Right ventricle myocardium superior (tissue), 1 donor: ENCODE measurements at places on chromosomes 7 and 10. TPM values are rescaled to one million over a fixed set of nuclear protein-coding genes. Genes with fewer than 3 reads are reported as not detected.

- no peak for DNase-seq
These were observed 184.5 kb downstream of the PHTF2 start for GRCh38 chr7:77982926-77983550.

GRCh38 chr7:30463405-30464145 lies 15.0 kb downstream of the NOD1 start:
- no peak for DNase-seq

- DNase-seq, result no peak
These were observed 429.0 kb downstream of the ETV1 start for GRCh38 chr7:13560441-13560840.

DNA sequence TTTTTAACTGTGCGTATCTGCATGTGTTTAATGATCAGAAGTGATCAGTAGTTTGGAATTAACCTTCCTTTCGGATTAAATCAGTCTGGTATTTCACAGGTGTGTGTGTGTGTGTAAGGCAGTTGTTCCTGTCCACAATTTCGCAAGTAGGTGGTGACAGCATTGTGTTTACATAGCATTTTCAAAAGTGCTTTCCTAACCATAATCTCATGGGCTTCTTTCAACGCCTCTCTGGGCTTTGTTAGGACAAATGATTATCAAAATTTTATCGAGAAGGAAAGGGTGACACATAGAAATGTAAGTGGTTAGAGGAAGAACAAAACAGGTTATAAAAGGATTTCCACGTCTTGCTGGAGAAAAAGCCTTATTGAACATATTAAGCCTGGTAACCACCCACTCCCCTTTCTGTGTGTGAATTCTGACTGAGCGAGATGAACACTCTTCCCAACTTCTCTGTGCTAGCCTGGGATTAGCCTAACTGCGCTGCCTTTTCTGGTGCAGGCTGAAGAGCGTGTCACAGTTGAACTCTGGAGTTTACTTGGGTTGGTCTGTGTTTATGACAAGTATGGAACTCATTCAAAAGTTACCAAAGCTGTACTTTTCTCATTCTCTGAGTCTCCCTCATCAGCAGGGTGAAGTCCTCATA lies 292.3 kb upstream of the PITRM1 start:
- no peak for DNase-seq

Gene RNF32
- total RNA-seq, result 0.38 TPM

GRCh38 chr7:96784597-96784996 lies 75.0 kb upstream of the SEM1 start:
- DNase-seq, result no peak

GRCh38 chr7:46848944-46849343 lies 733.0 kb downstream of the TNS3 start:
- no peak for DNase-seq

- no peak for DNase-seq
These were observed 176.3 kb downstream of the GRID1 start for GRCh38 chr10:86190291-86190690.

GRCh38 chr7:7757576-7757975 lies 39.2 kb upstream of the RPA3 start:
- no peak for DNase-seq

DNA sequence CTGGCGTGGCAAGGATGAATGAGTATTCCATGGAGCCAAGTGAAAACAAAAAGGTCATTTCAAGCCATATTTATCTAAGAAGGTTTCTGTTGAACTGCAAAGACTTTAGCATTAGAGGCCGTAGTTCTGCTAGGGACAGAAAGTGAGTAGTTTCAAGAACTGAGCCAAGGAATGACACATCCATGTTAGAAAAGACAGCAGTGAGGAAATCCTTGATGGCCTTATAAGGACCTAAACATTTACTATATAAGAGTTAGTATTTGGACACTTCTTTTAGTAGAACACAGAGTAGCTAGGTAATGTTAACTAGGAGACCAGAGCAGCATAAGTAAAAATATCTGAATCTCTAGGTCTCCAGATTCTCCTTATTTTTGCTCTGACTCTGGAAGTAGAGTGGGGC lies 329.8 kb upstream of the SEMA3D start:
- DNase-seq, result no peak

Gene PPP1R3A
- 116 TPM for total RNA-seq

GRCh38 chr7:14023838-14024237 lies 34.4 kb upstream of the ETV1 start:
- DNase-seq, result no peak

DNA sequence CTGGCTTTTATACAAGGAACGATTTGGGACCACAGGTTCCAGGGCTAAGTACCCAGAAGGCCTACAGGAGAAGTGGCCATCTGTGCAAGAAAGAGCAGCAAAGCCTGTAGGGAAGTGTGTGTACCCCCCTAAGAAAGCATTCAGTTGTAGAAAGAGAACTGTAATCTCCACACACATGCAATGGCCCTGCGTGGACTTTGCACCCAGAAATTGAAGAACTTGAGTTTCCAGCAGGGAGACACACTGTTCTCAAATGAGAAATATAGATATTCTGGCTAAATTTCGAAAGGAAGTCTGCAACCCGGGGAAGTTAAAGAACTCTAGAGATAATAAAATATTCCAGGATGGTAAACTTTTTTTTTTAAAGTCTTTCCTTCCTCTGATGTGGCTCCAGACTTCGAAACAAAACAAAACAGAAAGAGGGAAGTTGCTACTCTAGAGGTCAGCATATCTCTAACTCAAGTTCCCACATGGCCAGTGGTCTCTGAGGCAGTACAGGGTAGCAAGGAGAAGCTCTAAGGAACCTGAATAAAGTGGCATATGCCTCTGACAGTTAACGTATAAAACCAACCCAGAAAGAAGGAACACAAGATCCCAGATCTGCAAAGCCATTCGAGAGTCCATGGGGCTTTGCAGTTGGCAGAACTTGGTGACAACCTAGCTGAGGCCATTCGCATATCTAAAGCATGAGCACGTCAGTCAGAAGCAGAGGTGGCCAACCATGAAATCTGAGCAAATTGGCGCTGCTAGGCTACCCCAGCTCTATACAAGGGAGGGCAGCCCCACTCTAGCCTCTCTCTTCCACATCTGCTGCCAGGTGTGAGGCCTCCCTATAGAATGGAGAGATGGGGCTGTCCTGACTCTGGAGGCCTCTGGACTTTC lies 56.6 kb downstream of the ELMO1 start:
- DNase-seq, result no peak

DNA sequence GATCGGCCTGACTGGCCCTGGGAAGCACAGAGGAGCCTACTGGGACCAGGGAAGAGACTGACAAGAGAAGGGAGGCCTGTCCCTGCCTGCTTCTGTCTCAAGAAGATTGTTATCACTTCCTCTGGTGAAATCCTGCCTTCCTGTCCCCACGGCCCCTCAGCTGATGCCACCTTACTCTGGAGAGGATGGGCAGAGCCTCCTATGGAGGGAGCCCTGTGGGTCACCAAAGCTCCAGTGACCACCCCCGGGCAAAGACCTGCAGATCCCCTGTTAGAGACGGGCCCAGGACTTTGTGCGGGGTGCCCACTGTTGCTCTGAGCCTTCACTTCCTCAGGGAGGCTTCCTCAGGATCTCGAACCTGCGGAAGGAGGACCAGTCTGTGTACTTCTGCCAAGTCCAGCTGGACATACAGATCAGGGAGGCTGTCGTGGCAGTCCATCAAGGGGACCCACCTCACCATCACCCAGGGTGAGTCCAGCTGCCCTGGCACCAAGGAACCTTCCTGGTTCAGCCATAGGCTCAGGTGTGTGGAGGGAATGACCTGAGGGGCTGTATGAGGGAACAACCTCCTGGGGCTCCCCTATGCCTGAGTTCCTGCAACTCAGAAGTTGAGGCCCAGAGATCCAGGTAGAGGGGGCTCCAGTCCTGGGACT lies 1.4 kb upstream of the PILRB start:
- no peak for DNase-seq

- DNase-seq, result peak; percentile 59
These were observed 680 bp downstream of the C7orf57 start for GRCh38 chr7:48035967-48036478.

GRCh38 chr7:47991741-47992311 lies 12.4 kb upstream of the HUS1 start:
- peak; percentile 94 for DNase-seq

Gene ZNF365
- total RNA-seq, result not detected

DNA sequence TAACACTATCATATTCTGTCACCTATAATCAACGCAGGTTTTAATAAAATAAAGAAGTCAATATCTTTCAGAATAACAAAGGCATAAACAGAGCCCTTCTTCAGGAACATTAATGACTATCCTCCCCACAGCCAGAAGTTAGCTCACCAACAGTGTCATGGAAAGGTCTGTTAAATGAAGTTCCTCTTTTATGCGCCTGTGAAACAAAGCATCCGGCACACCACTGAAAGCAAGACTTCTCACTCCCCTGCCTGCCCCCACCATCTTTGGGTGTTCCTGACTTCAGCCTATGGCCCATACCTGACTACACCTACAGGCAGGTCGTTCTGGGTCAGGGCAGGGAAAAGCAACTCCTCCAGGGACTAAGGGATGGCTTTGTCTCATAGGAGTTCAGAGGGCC lies 205.4 kb downstream of the FANK1 start:
- no peak for DNase-seq

DNA sequence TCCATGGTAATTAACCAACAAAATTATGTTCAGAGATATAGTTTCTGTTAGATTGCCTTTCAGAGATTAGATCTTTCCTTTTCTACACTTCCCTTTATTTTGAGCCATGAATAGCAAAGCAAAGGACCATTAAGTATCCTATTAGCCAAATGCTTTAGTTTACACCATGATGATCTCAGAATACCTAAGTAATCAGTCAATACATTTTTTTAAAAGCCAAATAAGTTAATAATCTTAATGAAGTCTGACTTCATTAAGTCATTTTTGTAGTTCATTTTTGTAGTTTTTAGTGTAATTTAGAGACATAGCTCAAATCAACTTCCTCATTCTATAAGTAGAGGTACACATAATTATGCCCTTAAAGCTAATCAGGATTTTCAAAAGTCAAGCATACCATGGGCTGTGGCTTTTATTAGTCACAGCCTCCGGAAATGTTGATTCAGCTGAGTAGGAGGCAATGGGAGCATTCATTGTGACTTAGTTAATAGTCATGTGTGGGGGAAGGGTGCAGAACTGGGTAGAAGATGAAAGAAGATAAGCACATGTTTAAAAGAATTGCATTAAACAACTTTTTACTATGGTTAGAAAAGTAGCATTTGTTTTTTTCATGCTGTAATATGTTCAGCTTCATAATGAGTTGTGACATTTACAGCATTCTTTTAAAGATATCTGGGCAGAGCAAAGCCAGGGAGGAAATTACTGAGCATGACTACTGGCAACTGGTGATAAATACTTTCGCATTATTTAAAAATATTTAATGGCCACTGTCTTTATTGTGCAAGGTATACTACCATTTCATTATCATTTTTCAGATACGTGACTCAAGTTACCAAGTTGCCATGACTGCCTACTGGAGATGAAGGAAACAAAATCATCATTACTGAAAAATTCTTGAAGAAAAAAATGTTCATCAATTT lies 57.3 kb upstream of the CCDC71L start:
- no peak for DNase-seq

Gene CCL26
- total RNA-seq, result not detected

DNA sequence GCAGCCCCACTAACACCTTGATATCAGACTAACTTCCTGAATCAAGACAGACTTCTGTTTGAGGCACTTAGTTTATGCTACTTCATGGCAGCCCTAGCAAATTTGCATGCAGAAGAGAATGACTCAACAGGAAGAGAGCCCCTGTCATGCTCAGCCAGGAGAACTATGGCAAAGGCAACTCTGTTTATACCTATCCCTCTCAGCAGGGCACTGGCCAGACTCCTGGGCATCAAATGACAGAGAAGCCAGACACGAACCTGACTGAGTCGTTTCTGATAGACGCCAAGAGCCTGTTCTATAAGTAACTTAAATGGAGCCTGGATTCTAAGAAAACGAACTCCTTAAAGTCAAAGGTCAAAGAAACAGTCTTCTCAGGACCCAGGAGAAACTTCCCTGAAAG lies 50.9 kb upstream of the UNC5B start:
- DNase-seq, result no peak

Gene ERV3-1
- 6.3 TPM for total RNA-seq

GRCh38 chr7:129006636-129007414 lies 48.1 kb downstream of the TNPO3 start:
- no peak for DNase-seq

DNA sequence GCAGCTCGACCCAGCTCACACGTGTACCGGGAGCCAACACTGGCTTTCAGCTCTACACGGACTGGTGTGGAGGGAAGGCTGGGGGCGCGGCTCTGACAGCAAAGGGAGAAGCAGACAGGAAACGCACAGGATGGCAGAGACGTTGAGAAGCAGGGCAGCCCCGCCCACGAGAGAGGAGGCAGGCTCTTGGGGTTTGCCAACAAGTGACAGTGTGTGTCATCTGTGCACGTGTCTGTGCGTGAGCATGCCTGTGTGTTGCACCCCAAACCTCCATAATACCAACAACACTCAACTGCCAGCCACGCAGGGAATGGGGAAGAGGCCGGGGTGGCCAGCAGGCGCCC lies 64.4 kb upstream of the PDGFA start:
- no peak for DNase-seq

DNA sequence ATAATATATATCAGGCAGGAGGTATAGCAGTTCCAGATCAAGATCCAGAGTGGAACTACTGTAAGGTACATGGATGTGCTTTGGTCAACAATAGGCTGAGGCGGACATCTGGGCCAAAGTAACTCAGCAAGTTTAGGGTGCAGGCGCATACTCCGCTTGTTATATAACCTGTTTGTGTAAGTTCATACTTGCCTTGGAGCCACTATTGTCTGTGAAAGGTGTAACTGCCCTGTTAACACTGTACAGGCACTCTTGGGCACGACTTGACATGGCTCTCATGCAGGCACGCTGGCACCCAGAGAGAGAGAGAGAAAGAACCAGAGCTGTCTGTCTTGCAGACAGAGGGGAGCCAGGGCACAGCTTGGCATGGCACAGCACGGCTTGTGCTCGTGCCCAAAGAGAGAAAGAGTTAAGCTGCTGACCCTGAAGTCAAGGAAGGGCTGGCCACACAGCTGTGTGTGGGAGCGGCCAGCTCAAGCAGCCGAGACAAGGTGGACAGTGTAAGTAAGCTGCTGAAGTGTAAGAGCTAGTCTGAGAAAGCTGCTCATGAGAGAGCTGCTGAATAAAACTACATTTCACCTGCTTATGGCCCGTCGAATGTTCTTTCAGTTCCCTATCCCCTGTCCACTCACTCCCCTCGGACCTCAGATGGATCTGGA lies 47.8 kb upstream of the KAT6B start:
- DNase-seq, result no peak

Gene CRTAC1
- 1.0 TPM for total RNA-seq

- no peak for DNase-seq
These were observed 11.6 kb downstream of the DDX56 start for GRCh38 chr7:44561962-44562621.
